ENCODE measurements at places on chromosomes 11 and 22. TPM values are rescaled to one million over a fixed set of nuclear protein-coding genes. Genes with fewer than 3 reads are reported as not detected.

Gene GLB1L3
- 1.7 TPM for total RNA-seq

Gene TRPC6
- total RNA-seq, result not detected

Gene PLEKHA7
- not detected for total RNA-seq

Gene CD3E
- not detected for total RNA-seq

Gene RBMXL2
- not detected for total RNA-seq

GRCh38 chr22:19962909-19963806, 21.5 kb upstream of the TXNRD2 start:
- DNase-seq, result peak; percentile 28

GRCh38 chr11:14132312-14132711, 169.8 kb downstream of the SPON1 start:
- DNase-seq, result no peak

DNA sequence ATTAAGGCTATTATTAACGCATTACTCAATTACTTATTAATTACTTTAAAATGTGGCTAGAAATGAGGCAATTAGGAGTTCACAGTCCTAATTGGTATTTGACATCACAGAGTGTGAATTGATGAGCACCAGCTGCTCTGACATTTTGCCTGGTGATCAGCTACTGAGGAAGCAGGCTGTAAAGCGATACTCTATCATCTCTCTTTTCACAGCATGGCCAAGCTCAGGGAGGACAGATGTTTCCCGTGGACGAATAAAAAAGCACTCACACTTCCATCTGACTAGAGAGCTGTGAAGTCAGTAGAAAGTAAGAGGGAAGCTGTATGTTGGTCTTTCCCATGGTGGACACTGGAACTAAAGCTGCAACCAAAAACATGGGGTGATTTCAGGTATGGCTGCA, 29.1 kb upstream of the SYT9 start:
- no peak for DNase-seq

- DNase-seq, result no peak
Measured at GRCh38 chr22:20652130-20652529, 121.8 kb upstream of the SERPIND1 start.

GRCh38 chr11:79086056-79086455, 354.8 kb downstream of the TENM4 start:
- DNase-seq, result no peak

DNA sequence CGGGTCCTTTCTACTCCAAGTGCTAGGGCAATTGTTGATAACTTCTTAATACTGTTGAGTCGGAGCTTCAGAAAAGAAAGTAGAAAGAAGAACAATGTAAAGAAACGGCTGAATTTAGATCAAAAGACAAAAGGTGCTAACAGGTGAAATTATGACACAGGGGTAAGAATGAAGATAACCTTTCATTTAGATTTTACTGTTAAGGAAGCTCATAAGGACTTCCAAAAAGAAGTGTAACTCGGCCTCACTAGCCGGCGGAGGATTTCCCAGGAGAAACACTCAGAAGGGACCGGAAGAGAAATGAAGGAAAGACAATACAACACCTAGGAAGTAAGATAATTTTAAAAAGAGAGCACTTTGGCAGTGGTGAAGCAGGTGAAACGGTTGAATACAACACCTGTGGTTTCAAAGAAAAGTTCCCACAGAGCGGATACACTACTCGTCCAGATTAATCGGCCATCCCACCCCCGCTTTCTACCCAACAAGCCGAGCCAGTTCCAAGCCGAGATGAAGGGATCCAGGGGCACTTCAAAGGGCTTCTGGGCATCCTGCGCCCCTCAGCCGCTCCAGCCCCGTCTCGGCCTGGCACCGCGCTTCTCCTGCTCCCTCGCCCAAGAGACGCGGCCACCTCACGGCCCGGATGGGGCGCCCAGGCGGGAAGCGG, 737 bp downstream of the PPP2R1B start:
- no peak for DNase-seq

GRCh38 chr22:20494978-20495860, at the start of gene KLHL22:
TSS of gene KLHL22 (minus strand) at chr22:20495795. CDS start at chr22:20489211, 6,584 bp downstream.
- DNase-seq, result no peak

- DNase-seq, result no peak
Measured at GRCh38 chr11:102385085-102386007, 38.3 kb downstream of the BIRC2 start.

DNA sequence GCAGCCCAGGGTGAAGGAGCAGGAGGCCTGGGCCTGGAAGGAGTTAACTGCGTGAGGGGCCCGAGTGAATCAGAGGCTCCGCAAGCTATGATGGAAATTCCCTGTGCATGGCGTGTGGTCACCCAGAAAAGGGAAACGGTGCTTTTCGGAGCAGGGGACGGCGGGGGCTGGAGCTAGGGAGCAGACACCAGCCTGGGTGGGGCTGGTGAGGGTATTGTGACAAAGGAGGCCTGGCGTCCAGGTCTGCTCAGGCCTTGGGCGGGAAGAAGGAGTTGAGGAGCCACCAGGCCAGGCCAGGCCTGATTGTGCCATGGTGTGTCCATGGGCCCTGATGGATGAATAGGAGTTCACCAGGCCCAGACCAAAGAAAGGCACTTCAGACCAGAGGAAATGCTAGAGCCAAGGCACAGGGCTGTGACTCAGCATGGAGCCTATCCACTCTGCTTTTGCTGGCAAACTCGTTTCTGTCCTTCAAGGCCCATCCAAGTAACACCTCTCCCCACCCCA, 12.8 kb upstream of the SPI1 start:
- no peak for DNase-seq

DNA sequence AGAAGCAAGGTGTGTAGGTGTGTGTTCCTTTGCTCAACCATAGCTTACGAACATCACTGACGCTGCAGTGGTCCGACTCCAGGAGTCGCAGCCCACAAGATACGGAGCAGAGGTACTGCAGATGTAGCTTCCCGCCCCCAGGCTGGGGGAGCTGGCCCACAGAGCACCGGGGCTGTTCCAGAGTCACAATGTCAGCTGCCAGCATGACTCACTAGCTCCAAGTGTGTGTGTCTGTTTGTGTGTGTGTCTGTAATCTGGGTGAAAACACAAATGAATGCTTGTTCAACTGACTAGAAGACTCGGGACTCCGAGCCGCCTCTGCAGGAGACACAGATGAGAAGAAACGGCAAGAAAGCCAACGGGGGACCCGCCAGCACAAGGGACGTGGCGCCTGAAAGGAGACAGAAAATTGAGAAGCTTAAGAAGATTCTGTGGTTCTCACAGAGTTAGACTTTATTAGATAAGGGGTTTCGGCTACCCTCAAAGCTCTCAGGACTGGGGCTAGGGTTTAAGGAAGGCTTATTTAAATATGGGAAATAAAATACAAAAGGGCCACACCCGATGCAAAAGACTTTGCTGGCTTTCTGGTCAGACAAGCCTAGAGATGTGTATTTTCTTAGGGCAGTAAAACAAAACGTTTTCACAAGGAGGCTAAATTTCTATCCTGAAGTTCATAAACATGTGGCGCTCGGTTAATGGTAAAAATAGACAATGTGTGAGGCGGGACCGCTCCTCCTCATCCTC, 10.7 kb downstream of the VSIG10L2 start:
- no peak for DNase-seq

DNA sequence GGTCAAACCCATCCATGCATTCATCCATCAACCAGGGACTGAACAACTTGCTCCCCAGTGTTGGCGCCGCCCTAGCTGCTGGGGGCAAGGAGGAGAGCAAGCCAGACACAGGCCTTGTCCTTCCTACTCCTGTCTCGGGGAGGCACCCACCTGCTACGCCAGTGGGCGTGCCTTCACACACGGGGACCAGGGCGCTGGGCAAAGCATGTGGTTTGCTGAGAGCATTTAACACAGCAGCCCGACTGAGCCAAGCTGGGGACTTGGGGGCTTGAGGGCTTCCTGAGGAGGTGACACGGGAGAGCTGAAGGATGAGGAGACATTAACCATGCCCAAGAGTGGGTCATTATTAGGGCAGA, 30.6 kb downstream of the CACNA1I start:
- DNase-seq, result no peak

- DNase-seq, result peak; percentile 42
Measured at GRCh38 chr11:12434325-12434654, 56.9 kb downstream of the PARVA start.

DNA sequence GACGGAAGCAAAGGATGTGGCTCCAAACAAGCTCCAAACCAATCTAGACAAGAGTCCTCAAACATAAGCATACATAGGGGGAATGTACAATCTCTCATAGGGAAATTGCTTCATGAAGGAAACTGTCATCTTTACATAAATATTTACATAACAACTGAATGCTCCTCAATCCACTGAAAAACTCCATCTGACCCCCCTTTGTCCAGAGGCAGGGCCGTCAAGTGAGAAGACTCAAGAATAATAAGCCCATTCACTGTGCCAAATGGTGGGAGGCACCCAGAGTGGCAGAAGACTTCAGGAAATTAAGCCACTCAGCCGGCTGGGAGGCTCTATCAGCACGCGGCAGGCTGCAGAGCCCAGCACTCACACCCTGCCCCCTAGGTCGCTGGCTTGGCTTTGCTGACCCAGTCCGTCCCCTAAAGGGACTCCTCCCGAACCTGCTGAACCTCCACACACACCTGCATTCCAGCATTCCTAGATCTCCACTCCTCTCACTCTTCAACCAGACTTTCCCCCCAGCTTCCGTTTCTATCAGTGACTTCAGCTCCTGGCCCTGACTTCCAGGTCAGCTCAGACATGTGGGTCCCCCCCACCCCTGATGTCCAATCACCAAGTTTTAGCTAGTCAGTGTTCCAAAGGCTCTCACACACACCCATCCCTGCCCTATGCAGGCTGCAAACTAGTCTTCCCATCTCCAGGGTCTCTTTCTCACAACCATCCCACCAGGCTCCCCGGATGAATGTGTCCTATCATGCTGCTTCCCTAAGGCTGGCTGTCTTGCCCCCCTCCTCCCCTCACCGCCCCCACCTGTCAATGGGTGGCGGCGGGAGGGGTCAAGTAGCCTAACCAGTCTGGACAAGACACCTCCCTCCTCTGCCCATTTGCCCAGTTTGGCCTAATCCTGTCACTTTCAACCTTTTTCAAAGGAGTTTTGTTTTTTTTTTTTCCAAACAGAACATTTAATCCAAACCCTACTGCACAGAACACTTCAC, 11.3 kb downstream of the VPS37C start:
- no peak for DNase-seq

DNA sequence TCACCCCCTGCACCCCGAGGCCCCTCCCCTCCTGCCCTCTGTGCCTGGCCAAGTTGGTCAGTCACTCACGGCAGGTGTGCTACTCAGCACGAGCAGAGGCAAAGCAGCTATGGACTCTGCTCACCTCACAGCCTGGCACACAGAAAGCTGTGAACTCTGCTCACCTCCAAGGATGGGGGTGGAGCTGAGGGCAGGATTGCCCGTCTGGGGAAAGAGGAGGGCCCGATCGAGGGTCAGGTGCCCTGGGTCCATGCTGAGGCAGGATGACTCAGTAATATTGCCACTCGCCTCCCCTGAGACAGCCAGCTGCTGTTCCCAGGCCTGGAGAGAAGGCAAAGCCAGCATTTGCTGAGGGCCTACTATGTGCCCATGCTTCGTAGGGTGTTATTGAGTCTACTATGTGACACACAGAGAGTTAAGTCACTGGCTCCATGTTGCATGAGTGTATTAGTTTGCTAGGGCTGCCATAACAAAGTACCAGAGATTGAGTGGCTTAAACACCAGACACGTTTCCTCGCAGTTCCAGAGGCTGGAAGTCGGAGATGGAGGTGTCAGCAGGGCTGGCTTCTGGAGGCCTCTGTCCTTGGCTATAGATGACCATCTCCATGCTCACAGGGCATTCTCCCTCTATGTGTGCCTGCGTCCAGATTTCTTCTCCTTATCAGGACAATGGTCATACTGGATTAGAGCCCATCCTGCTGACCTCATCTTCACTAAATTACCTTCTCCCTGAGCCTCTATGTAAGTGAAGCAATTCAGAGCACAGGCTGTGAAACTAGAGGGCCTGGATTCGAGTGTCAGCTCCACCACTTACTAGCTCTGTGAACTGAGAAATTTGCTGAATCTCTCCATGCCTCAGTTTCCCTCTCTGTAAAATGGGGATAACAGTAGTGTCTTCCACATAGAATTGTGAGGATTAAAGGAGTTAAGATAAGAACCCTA, 13.2 kb upstream of the TSKU start:
- peak; percentile 95 for DNase-seq

DNA sequence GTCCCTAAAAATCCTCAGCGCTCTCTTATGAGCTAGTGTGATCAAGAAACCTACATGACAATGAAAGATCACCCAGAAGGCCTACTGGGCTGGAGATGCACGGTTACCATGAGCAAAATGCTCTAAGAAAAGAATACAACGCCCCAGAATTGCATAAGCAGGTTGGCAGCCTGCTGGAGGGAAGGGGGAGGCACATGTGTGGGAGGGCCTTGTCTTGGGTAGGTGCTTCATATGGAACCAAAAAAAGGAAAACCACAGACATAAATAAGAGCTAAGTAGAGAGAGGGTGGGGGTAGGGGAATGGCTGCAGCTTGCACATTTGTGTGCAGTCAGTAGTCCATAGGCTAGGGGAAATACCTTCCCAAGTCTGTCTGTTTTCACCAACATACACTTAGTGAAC, 2.8 kb downstream of the SIAE start:
- peak; percentile 62 for DNase-seq

DNA sequence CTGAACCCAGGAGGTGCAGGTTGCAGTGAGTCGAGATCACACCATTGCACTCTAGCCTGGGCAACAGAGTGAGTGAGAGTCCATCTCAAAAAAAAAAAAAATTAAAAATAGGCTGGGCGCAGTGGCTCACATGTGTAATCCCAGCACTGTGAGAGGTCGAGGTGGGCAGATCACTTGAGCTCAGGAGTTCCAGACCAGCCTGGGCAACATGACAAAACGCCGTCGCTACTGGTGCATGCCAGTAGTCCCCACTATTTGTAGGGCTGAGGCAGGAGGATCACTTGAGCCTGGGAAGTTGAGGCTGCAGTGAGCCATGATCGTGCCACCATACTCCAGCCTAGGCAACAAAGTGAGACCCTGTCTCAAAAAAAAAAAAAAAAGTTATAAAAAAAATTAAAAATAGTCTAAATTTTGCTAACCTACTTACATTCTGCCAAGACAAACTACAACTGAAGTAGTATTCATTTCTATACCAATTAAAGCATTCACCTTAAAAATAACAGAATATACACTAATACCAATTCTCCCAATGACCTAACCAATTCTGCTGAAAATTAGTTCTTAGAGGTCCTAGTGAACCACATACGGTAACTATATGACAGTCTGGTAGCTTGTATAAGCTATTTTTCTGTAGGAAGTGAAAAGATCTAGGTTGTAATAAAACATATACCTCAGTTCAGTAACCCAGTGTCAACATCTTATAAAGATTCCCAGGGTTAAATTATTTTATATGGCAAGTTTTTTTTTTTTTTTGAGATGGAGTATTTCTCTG, 7.1 kb downstream of the DDX6 start:
- no peak for DNase-seq
